Activated naive CD4-positive, alpha-beta T cell treated with anti-CD3 and anti-CD28 coated beads for 36 hours (primary cell): ENCODE measurements at places on chromosomes 5 and 9. TPM values are rescaled to one million over a fixed set of nuclear protein-coding genes. Genes with fewer than 3 reads are reported as not detected.

DNA sequence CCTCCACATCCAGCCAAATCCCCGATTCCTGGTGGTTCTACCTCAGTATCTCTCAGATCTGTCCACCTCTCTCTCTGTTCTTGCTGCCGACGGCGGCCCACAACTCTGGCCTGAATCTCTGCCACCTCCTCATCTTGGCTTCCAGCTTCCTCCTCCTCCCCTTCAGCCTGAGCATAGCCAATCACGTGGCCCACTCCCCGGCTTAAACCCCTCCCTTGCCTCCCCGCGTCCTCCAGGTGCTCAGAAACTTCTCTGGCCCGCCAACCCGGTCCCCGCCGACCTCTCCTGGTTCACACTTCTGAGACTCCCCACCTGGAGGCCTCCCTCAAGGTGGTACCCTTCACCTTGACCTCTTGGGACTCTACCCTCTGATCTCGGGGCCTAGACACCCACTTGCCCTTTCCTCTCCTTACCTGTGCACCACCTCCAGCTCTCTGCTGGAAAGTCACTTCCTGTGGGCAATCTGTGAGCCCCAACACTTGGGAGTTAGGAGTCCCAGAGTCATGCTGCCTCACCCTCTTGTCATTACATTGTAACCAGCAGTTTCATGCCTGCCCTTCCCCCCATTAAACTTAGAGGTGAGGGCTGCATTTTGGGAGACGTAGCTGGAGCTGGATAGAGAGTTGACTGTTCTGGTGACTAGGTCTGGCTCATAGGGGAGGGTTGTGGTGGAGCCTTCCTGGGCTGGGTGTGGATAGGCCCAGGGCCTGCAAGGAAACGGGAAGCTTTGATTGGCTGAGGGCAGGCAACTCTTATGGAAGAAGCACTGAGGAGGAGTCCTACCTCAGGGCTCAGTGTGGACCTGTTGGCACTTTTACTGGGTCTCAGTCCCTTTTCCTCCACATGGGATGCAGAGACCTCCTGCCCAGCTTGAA is 4.5 kb upstream of the SET start:
- peak; percentile 88 for DNase-seq

GRCh38 chr5:32129074-32129598 is 45.0 kb downstream of the GOLPH3 start:
- no peak for DNase-seq

DNA sequence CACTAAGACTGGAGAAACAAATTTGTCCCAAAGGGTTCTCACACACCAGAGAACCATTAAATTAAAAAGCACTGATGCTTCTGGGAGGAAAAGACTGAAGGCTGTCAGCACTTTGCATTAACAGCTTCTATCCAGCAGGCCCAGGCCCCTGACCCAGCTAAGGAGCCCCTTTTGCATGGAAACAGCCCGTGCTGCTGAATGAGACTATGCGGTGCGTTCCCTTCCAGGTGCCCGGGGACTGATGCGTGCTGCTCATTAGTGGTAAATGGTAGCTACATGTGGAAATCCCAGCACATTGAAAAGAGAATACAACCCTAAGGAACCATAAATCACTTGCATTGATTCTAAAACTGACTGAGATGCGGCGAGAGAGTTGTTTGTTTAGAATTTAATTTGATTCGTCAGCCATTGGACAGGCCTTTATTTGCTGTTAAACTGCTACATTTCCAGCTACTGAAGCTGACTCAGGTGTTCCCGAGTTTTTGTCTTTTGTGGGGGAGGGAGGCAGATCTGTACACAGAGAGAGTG is 351.0 kb upstream of the SLC24A2 start:
- DNase-seq = no peak

DNA sequence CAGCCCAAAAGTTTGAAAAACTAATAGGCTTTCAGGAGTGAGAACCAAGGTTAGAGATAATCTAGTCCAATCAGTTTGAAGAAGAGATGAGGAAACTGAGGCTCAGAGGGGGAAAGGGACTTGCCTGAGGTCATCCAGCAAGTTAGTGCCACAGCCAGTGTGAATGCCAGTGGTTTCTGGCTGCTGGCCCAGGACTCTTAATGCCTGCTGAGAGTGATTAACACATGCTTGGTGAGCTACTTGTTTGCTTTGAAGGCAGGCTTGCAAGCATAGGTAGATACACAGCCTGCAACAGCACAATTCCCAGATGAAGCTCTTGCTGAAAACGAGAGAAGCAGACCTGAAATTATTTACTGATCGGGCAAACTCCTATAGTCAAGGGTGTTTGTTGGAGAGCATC is 591.6 kb upstream of the SGCD start:
- DNase-seq = no peak

GRCh38 chr5:91329283-91329682 is 53.8 kb downstream of the ARRDC3 start:
- DNase-seq = no peak

DNA sequence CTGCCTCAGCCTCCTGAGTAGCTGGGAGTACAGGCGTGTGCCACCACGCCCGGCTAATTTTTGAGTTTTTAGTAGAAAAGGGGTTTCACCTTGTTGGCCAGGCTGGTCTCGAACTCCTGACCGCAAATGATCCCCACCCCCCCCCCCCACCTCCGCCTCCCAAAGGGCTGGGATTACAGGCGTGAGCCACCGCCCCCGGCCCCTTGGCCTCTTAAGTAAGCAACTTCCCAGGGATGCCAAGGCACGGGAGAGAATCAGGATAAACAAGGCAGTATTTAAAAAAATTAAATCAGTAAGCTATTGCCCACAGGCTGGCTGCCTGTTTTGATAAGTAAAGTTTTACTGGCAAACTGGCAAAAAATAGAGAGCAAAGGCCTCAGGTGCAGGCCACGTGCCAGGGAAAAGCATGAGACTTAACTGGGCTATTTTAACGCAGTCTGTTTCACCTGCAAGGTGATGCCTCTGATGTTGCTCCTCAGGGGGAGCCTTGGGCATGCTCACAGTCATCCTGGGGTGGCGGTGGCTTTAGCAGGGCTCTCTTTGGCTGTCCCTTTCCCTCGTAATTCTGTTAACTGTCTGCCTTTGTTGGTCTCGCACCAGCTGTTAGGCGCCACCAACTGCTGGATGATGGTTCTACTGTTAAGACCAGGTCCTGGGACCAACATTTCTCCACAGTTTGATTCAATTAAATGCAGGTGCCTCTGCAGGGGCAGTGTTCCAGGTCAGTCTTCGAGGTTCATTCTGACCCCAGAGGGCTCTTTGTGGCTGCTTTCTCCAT is 19.4 kb upstream of the RNF130 start:
- peak; percentile 68 for DNase-seq

Gene SHISAL2B
- total RNA-seq = not detected

Gene PPP3R2
- not detected for total RNA-seq

Gene CCL21
- not detected for total RNA-seq

DNA sequence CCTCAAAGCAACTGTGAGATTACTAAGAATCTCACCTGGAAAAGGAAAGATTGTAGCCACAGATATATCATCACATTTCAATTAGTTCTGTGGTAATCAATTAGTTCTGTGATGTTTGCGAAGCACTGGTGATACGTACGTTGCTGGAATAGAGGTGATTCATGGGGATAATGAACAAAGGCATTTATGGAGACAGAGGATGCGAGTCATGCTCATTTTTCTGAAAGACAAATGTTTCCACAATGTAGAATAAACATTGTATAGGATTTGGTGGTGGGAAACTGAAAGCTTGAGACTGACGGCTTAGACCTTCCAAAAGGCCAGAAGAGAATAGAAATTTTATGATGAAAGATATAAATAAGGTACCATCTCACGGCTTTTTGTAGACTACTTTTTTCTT is 507.3 kb upstream of the TYRP1 start:
- no peak for DNase-seq

DNA sequence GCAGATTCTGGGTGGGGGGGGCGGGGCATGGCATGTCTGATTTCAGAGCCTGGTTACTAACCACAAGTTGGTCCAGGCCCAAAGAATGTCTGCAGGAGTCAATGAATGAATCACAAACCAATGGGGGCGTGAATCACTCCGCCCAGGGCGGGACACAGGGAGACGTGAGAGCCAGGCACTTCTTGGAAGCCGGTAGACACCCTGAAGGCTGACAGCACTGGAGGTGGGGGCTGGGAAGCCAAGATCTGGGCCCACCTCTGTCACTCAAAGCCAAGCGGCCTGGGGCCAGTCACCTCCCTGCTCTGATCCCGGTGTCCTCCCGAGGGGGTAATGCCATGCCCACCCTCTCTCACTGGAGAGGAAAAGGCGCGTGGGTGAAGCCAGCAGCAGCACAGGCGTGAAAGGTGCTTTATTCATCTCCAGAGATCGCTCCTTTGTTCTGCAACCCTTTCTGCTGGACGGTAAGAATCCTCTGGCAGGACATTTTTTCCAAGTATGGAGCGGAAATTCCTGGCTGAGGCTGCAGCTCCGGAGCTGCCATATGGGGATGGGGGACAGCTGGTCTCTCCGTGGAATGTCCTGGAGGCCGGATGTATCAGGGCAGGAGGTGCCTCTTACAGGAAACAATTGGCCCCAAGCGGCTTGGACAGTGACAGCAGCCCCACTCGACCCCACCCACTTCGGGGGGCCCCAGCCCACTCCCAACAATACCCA is 85.0 kb downstream of the STK10 start:
- DNase-seq = no peak

Gene SFXN1
- 358 TPM for total RNA-seq

GRCh38 chr5:90438100-90438499 is 28.5 kb upstream of the CETN3 start:
- DNase-seq = no peak

Gene GARNL3
- 4.6 TPM for total RNA-seq

- no peak for DNase-seq
Observed at GRCh38 chr5:15995341-15996052, 184.1 kb downstream of the MARCHF11 start.

GRCh38 chr5:22495016-22495720 is 358.0 kb downstream of the CDH12 start:
- no peak for DNase-seq

GRCh38 chr5:139207297-139208000 is 9.3 kb upstream of the SIL1 start:
- no peak for DNase-seq

DNA sequence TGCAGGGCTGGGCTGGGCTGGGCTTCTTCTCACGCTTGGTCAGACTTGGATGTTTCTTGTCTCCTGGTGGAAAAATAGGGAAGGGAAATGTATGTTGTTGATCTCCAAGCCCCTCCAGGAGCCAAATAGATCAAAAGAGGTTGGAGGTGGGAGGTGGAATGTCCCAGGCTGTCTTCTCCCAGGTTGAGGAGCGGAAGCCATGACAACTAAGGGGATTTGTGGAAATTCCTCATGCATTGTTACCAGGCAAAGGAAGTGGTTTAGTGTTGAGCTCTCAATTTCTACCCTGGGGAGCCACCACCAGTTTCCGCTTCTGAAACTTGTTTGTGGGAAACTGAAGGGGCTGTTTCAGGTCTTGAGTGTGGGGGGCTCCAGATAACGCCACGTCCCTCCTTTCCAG is 79.0 kb downstream of the SPRY4 start:
- DNase-seq = no peak

GRCh38 chr5:173626505-173626820 is 10.0 kb upstream of the BOD1 start:
- DNase-seq = no peak

Gene STPG3
- not detected for total RNA-seq

Gene PCDHB11
- not detected for total RNA-seq

DNA sequence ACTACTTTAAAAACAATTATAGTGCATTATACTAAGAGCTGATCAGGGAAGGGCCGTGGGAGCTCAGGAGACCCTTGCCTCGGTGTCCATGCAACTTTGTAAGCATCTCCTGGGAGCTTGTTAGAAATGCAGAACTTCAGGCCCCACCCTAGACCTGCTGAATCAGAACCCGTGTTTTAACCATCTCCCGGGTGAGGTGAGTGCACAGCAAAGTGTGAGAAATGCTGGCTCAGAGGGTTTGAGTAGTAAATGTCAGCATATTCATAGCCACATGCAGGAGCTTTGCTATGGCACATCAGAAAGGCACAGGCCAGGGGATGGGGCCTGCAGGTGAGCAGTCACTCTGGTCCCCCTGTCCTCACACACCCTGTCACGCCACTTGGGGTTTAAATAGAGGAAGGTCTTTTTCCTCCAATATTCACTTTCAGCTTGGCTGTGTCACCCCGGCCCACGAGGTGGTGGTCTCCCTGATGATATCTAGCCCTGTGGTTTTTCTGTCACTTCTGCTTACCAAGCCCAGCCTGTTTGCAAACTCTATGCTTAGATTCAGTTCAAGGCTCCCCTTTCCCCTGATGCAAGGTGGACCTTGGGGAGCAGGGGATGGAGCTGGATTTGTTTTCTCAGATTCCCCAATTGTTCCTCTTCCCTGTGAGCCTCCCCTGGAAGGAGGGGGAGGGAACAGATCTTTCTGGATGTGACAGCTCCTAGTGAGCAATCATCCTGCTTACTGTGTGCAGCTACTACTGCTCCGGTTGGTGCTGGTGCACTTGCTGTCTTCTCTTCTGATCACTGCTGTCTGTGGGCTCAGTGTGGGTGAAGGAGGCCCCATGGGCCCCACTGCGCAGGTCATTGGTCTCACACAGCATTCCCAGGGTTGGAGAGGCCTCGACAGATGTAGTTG is 51.8 kb upstream of the TGFBR1 start:
- no peak for DNase-seq

Gene TEK
- total RNA-seq = not detected

- DNase-seq = no peak
Observed at GRCh38 chr5:74440341-74440740, 200.2 kb downstream of the ENC1 start.

GRCh38 chr5:170333161-170333910 is 35.8 kb upstream of the LCP2 start:
- peak; percentile 80 for DNase-seq
